NCI-H1694 (cell line): ENCODE measurements at places on chromosomes 11 and 22.

- no peak for DNase-seq
These were observed 95.7 kb upstream of the NNMT start for GRCh38 chr11:114200351-114201133.

DNA sequence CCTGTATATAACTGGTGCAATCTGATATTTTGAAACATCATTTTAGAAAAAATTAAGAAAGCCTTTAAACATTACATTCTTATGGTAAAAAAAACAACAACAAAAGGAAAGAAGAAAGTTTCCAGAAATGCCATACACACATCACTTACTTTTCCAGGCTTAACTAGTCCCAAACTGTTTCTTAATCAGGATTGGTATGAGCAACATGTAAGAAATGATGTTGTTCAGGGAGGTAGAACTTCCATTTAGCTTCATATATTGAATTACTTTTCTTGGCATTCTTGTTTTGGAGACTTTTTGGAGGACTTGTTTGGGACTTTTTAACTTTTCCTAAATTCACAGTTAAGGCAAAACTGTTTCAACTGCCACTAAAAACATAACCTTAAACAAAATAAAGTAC lies 791.5 kb downstream of the METTL15 start:
- DNase-seq = no peak

DNA sequence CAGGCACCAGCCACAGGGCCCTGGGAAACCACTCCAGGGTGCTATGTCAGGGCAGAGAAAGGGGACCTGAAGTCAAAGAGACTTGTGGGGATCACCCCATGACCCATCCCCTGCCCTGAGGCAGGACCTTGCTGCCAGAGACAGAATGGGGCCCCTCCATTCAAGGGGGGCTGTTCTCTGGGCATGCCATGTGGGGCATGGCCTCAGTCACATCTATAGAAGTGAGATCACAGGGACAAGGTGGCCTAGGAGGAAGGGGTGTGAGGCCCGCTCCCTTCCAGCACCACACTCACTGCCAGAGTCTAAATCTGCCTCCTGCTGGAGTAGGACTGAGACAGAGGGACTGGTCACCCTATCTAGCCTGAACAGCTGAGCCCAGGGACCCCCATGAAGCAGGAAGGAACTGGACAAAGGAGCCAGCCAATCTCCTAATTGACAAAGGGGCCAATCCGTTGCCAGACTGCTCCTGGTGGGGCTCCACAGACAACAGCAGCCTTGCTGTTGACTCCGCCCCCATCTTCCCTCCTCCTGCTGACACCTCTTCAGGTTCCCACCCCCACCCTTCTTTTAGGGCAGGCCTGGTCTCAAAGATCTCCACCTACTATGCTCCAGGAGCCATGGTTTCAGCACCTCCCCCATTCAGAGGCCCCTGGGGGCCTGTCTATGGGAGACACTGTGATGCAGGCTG lies 26.0 kb downstream of the NEAT1 start:
- DNase-seq = no peak

GRCh38 chr11:119378851-119379465 lies 2.5 kb downstream of the USP2 start:
- no peak for DNase-seq

GRCh38 chr11:76207642-76208401 lies 1.5 kb upstream of the WNT11 start:
- peak; percentile 31 for DNase-seq

DNA sequence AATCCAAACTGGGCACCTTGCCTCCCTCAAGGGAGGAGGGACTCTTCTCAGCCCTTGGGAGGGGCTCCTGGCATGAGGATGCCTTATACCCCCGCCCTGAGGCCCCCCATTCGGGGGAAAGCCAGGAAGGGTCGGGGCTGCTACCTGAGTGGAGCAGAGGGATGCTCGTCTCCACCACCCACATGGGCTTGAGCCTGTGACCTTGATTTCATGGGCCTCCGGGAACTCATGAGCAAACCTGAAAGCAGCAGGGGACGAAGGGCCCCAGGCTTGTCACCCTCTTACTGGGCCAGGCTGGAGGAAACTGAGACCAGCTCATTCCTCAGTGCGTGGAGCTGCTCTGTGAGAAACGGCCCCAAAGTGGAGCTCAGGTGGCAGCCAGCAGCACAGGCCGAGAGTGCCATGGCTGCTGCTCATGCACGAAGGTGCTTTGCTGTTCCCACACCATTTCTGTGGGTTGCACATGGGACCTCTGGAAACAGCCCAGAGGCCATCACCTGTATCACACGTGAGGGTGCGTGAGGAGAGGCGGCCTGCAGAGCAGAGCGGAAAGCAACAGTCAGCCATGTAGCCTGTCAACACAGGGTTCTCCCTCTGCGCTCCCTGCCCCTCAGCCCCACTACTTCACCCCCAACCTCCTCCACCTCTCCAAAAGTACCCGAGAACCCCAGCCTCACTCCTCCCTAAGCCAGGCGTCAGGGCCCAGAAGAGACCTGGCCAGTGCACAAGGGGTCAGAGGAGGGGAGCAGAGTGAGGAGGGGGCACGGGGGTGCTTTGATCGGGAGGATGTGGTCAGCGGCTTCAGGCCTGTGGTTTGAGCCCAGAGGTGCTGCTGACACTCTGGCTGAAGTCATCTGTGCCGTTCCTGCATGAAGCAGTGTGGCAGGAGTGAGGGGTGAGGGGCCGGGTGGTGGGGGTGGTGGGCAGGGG lies 14.1 kb upstream of the IL2RB start:
- no peak for DNase-seq

DNA sequence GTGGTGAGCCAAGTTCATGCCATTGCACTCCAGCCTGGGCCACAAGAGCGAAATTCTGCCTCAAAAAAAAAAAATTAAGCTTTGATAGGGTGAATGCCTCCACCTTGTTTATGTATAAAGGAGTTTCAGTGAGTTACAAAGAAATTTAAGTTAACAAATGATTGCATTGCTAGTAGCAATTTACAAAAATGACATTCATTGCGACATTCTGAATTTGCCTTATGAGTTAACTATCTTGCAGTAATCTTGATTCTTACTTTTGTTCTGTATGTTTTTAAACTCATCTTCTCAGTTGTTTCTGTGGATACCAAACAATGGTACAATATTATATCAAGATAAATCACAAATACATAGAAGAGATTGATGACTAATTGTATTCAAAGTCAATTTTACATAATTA lies 207.0 kb downstream of the DDX10 start:
- no peak for DNase-seq

DNA sequence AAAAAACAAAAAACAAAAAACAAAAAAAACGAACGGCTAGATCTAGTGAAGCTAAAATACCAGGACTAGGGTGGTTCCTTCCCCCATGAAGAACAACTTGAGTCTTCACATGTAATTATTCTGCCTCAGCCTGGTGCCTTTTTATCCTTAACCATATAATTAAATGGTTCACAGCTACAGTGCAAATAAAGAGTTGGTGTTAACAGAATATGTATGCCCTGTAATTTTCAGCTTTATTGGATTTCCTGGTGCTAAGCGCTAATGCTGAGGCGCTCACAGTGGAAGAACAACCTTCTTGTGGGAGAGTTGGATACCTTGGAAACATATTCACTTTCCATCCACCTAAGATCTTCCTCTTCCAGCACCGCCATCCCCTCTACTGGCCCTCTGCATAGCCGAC lies 158.5 kb upstream of the SORL1-AS1 start:
- no peak for DNase-seq

DNA sequence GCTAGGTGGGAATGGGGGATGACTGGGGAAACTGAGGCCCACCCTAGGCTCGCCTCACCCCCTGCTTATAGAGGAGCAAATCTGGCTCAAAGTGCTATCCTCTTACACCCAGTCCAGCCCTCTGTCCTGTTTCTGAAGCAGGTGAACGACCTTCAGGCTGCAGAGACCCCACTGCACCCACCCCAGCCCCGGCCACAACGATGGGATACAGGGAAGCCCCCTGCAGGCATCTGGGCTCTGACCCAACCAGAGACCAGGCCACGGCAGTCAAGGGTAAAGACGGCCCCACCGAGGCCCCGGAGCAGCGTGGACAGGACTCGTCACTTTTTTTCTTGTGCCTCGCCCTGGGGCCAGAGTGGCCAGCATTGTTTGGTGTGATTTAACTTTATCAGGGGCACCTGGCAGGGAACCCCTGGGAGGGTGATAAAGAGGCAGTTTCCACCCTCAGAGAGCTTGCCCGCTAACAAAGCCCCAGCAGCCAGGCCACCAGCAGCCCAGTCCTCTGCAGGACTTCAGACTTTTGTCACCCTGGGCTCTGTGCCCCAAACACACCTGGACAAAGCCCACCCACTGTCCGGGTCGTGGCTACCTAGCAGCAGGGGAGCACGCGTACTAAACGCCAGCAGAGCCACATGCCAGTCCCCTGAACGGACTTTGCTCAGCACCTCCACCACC lies 612.6 kb downstream of the TBC1D22A start:
- DNase-seq = no peak

GRCh38 chr22:32103658-32104315 lies 55.3 kb downstream of the C22orf42 start:
- peak; percentile 15 for DNase-seq

DNA sequence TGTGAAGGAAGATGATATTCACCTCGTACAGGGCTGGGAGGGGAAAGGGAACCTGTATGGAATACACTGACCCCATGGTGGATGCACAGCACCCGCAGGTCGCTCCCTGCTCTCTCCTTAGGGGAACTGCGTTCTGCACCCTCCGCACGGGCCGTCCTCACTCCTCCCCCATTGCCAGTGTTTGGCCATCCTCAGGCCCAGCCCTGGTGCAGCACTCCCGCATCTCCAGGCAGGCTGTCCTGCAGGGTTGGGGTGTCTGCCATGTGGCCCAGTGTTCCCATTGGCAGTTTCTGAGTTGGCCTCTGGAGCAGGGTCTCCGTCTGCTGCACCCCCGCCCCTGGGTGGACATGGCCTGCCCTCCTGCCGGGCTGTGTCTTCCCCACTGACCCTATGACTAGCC lies 19.1 kb upstream of the PARVG start:
- no peak for DNase-seq

GRCh38 chr11:46718155-46719019 lies 626 bp upstream of the F2 start:
- no peak for DNase-seq

- no peak for DNase-seq
These were observed 22.8 kb upstream of the UVRAG start for GRCh38 chr11:75792127-75792731.

- no peak for DNase-seq
These were observed 174.3 kb upstream of the FAT3 start for GRCh38 chr11:92050305-92050704.

DNA sequence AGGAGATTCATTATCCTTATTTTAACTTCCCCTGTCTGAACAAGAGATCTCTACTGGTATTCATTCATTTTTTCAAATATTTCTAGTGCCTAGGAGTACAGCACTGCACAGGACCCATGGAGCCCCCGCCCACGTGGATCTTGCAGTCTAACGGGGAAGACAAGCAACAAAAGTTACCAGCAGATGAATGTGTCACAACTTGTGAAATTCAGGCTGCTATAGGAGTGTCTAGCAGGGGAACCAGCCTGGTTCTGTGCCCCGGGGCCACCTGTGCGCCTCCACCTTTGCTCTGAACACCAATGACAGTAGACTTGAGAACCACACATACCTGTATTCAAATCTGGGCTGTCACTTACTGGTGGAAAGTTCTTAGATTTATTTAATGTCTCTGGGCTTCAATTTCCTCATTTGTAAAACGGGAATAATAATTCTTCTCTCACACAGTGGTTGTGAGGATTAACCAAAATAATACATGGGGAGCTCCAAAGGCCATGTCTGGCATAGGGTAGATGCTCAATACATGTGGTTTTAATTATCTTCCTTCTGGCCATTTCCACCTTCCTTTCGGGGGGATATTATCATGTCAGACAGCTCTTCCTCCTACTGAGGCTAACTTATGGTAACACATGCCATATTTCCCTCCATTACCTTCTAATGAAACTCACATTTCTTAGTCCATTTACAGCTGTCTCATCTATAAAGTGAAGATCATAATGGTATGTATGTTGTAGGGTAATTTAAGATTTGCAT lies 17.8 kb downstream of the POU2AF1 start:
- DNase-seq = no peak

- no peak for DNase-seq
These were observed 25.5 kb downstream of the TMEM123 start for GRCh38 chr11:102427068-102427467.

DNA sequence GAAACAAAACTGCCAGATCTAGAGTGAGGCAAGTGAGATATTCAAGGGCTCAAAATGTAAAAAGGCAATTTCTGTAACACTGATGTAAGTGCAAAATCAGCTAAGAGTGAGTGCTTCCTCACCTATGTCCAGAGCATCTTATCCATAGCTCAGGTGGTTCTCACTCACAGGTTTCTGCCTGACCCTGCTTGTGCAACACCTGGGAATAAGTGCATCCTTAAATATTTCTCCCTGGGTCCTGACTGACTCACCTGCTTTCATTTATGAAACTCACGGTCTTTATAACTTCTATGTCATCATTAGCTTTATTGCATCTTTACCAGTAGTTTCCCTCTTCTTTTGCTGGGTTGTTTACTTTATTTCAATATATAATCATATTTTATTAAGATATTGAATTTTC lies 260.6 kb downstream of the CNTN5 start:
- DNase-seq = no peak

GRCh38 chr11:106503901-106504300 lies 426.4 kb downstream of the AASDHPPT start:
- DNase-seq = no peak

- DNase-seq = no peak
These were observed 61.5 kb downstream of the RPUSD4 start for GRCh38 chr11:126149759-126150625.

DNA sequence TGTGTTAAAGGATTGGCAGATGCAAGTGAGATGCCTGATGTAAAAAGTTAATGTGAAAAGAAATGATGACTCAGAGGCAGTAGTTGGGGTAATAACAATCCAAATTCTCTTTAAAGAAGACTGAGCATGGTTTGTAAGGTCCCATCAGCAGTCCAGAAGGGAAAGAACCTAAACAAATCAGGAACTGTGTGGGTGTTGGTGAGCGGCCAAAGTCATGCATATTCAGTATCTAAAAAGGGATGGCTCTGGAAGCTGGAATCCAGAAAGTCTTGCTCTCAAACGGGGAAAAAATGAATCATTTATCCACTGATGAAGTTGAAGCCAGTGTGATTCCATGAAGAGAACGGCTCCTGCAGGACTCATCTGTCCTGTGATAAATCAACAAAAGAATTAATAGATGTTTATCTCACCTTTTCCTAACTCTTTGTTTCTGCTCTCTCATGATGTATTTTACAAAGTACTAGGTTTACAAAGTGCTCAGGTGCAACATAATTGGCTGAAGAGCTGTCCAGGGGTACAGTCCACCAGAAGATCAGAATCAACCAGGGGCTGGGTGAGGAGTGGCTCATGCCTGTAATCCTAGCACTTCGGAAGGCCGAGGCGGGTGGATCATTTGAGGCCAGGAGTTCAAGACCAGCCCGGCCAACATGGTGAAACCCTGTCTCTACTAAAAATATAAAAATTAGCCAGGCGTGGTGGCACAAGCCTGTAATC lies 20.5 kb upstream of the SORL1-AS1 start:
- DNase-seq = no peak
